ENCODE measurements at places on chromosomes 7 and 10.

- ATAC-seq: no peak
Observed at GRCh38 chr10:79375321-79376077, 28.2 kb downstream of the PPIF start.

- ATAC-seq: no peak
Observed at GRCh38 chr10:1665021-1665661, 72.2 kb downstream of the ADARB2 start.

DNA sequence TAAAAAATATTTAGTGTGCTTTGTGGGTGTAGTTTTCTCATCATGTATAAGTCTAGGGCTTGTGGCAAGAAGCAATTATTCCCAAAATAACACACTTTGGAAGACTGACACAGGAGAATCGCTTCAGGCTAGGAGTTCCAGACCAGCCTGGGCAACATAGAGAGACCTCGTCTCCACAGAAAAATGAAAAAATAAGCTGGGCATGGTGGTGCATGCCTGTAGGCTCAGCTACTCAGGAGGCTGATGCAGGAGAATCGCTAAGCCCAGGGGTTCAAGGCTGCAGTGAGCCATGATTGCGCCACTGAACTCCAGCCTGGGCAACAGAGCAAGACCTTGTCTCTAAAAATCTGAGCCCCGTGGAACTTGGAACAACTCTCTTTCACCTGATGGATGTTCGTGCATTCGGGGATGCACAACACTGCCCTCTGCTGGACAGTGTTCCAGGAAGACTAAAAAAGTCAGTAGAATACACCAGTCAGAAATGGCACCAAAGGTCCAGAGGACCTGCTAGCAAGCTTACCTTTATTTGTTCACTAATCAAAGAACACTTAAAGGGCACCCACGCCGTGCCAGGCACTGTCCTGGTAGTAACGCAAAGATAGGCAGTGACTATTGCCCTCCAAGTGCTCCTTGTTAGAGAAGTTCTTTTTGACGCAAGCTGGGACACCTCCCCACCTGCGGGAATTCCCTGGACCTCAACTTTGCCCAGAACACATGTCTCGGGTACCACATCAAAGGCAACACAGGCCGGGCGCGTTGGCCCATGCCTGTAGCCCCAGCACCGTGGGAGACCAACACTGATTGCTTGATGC, 81.9 kb upstream of the CALN1 start:
- ATAC-seq: no peak

DNA sequence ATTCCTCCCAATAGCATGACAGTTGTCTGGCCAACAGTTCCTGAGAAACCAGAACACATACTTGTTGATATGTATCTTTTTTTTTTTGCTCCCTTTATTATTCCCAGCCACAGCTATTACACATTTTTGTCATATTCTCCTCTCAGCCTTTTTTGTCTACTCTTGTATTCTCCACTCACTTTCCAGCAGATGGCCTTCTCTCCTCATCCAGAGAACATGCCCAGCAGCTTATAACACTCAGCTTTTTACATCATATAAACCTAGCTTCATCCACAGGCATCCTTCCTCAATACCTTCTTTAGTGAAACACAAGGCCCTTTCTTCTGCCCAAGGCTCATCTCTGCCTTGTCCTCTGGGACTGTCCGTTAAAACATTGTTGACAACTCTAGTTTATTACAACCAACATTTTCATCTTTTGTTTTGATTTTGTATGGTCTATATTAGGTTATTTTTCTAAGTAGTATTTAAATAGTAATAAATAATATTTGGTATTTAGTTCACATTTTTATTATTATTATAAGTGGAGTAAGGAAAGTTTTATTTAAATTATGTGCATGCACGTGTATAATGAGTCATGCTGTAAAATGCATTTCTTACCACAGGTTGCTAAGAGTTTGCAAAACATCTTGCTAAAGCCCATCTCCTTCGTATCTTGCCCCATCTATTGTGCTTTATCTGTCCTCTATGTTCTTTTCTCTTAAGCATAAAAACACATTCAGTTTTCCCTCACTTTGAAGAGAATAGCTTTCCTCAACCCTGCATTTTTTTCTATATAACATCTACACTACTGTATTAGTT, 101.5 kb downstream of the ORC5 start:
- ATAC-seq: no peak

DNA sequence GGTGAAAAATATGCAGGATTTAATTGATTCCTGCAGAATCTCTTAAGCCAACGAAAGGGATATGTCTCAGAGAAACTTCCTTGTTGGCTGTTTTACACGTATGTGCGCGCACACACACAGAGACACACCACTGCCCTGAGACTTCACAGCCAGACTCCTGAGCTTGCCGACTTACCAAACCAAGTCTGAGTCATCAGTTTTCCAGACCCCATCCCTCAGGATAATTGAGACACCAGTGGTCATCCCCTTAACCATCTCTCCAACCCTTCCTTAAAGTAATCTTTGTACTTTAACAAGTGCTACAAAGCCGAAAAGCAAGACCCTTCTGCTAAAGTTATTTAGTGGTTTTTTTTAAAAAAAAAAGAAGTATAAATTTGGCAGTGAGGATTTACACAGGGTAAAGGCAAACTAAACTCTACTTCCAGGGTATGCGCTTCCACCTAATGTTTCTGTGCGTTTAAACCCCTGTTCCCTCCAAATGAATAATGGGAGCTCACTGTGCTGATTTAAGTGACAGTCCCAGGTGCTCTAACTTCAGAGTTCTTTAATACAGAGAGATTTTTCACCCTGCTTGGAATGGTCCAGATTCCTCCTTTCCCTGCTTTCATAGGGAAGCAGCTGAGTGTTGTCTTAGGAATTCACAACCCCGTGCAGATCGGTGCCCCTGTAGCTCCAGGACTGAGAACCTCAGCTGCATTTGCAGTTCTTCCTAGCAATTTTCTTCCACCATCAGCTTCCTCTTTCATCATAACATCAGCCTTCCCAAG, 198.5 kb downstream of the INHBA start:
- no peak for ATAC-seq

DNA sequence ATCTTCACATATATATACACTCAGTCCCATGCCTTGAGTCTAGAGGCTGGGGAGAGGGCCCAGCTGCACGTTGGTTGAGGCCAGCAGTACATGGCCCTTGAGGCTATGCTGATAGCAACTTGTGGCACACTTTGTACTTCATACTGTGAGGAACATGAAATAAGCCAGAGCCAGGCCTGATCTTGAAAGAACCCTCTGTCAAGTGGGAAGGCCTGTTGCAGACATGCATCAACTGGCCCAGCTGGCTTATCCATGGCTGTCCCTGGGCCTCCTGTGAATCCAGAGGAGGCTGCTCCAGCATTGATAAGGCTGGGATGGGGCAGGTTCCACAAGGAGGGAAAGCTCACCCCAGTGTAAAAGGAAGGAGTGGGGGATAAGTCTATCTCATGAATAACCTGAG, 140.4 kb downstream of the NRF1 start:
- no peak for ATAC-seq

GRCh38 chr10:133328358-133329343, 8.0 kb downstream of the CALY start:
- ATAC-seq: no peak

- ATAC-seq: no peak
Observed at GRCh38 chr10:49062229-49062628, 53.1 kb downstream of the VSTM4 start.

All from activated T-helper 17 cell treated with anti-CD3 and anti-CD28 coated beads, Interleukin-2, amount 50 U/mL, for 72 hours (primary cell).